Kidney epithelial cell (primary cell): ENCODE measurements at places on chromosomes 16 and 17. TPM values are rescaled to one million over a fixed set of nuclear protein-coding genes. Genes with fewer than 3 reads are reported as not detected.

DNA sequence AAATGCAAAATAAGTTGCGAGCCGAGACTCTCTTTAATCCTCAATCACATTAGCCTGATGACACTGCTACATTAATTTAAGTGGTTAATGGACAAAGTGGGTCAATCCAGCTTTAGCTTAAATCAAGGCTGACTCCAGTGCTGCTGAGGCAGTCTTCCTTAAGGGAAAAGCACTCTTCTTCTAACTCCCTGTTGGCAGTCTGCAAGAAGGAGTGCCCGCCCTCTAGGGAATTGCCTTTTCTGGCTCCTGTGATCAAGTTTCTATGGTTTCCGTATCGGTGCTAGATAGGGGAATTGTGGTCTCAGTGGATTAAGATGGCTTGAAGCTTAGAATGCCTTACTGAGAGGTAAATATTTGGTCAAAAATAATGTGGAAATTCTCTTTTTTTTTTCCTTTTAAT is 41.0 kb downstream of the HS3ST3B1 start:
- DNase-seq, result no peak

- DNase-seq, result no peak
Measured at GRCh38 chr16:27259710-27260109, 8.9 kb downstream of the NSMCE1 start.

DNA sequence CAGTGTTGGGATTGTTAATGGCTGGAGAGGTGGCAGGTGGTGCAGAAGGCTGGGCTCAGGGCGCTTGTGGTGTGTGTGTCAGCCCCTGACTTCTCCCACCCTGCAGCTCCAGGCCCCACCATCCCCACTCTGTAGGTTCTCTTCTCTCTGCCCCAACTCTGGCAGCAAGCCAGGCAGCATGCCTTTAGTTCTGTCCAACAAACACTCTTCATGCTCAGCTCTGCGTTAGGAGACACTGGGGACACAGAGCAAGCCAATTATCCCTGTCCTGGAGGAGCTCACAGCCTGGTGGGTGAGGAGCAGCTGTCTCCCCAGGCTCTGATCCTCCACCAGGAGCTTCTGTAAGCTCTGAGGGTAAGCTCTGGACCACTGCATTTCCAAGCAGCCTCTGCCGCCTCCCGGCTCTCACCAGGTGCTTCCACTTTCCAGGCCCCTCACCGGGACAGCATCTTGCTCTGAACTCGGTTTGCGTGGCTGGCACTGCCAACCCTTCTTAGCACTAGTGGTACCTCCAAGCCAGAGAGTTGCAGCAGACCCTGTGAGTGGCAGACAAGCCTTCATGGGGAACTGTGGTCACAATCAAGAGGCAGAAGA is 34.3 kb upstream of the WSCD1 start:
- DNase-seq, result no peak

DNA sequence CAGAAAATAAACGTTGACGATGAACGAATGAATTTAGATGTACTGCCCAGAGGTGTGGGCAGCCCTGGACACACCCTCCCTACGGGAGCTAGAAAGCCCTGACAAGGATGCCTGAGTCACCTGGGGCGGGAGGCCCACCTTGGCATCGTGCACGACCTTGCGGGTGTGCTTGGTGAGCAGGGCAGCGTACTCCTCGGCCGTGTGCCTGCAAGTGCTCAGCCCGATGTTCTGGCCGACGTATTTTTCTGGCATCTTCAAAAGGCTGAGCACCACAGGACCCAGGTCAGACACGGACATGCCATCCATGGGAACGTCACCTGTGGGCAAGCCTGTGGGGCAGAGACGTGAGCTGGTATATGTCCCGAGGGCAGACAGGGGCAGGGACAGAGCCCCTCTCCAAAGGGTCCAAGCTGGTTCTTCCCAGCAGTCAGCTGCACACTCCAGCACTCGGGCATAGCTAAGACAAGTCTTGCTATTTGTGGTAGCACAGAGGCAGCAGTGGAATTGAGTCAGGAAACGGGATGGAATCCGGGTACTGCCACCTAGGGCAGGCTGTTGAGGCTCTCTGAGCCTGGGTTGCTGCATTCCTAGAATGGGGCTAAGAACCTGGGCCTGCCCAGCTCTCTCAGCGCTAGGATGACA is 10.8 kb downstream of the NMRAL1 start:
- no peak for DNase-seq

GRCh38 chr17:76581515-76581914 is 4.1 kb downstream of the ST6GALNAC2 start:
- no peak for DNase-seq

GRCh38 chr17:73278049-73278464 is 16.4 kb upstream of the CPSF4L start:
- no peak for DNase-seq

DNA sequence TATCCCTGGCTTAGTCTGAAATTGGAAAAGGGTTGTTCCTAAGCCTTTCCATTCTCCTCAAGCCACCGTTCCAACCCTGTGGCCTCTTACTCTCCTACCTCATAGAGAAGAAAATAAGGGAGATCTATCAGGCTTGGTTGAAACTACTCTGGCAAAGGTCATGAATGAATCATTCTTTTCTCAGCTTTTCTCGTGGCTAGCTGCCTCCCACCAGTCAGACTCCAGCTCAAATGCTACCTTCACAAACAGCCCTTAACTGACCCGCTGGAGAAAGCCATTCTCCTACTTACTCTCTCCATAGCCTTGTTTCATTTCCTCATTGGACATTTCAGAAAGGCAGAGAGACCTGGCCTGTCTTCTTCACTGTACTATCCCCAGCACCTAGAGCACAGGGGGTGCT is 8.9 kb downstream of the MYH10 start:
- DNase-seq, result no peak

DNA sequence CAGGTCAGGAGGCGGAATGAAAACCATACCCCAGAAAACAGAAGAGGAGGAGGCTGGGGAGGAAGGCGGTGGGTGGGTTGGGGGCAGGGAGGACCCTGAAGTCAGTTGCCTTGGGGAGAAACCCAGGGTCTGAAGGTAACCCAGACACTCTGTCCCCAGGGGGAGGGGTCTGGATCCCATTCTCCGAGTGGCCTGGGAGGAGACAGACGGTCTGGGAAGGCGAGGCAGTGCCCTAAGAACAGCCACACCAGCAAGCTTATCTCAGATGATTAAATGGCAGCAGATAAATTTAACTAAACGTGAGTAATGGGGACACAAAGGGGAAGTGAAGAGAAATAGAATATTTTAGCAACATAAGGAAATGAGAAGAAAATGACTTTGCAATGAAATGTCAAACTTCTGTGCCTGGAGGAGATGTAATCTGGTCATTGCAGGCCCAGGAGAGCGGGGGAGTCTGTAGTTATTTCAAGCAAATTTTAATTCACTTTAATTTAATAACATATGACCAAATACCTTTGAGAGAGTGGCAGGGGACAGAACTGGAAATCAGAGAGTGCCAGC is 21.4 kb upstream of the ZFP90 start:
- no peak for DNase-seq

- no peak for DNase-seq
Measured at GRCh38 chr17:48241770-48242497, 134.4 kb downstream of the SNX11 start.

GRCh38 chr16:25996052-25996451 is 304.3 kb downstream of the HS3ST4 start:
- no peak for DNase-seq

DNA sequence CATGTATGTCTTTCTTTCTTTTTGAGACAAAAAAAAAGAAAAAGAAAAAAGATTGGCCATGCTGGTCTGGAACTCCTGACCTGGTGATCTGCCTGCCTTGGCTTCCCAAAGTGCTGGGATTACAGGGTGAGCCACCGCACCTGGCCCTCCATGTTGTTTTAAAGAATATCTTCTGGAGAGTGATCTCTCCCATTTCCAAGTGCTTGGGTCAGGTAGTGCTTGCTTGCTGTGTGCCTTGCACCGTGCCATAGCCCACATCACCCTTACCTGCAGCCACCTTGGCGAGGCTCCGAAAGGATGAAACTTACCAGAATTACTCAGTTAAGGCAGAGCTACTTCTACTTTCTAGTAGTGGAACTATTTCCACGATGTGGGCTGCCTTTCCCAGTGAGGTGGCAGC is 19.0 kb upstream of the KDM6B start:
- no peak for DNase-seq

- no peak for DNase-seq
Measured at GRCh38 chr16:88971371-88972097, 5.5 kb downstream of the CBFA2T3 start.

- DNase-seq, result no peak
Measured at GRCh38 chr17:68433211-68433610, 24.1 kb downstream of the WIPI1 start.

DNA sequence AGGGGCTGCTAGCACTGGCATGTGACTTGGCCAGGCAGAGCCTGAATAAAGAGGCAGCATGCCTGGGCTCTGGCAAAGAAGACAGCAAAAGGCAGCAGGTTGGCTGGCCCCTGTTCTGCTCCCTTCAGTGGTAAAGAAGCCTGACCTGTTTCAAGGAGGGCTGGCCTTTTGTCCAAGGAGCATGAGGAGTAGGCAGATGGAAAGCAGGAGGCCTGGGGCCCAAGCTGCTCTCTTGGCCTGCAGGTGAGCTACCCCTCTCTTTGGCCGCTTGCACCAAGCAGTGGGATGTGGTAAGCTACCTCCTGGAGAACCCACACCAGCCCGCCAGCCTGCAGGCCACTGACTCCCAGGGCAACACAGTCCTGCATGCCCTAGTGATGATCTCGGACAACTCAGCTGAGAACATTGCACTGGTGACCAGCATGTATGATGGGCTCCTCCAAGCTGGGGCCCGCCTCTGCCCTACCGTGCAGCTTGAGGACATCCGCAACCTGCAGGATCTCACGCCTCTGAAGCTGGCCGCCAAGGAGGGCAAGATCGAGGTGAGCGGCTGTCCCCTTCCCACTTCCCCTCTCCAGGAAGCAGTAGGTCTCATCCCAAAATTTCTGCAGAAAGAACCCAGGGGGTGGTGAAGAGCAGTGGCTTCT is 8.0 kb downstream of the TRPV2 start:
- no peak for DNase-seq

DNA sequence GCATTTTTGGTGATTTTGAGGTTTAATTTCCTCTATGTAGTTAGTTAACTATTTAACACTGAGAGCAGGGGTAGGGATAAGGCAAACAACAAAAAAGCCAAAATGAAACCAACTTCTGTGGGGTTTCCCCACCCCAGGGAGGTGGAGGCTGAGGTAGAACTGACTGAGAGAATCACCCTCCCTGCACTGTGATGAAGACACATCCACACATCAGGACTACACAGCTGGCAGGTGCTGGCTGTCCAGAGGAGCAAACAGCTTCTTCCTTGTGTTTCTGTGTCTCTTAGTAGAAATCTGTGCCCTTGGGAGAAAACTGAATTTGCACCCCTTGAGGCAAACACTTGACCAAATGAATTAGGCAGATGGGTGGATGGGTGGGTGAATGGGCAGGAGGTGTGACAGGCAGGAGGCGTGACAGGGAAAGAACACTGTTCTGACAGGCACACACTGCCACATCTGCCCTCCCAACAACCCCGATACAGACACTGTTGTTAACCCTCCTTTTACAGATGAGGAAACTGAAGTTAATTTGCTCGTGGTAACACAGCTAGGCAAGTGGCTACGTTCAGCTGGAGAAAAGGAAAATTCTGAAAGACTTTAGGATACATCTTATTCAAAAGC is 62.9 kb upstream of the AMZ2 start:
- DNase-seq, result no peak

DNA sequence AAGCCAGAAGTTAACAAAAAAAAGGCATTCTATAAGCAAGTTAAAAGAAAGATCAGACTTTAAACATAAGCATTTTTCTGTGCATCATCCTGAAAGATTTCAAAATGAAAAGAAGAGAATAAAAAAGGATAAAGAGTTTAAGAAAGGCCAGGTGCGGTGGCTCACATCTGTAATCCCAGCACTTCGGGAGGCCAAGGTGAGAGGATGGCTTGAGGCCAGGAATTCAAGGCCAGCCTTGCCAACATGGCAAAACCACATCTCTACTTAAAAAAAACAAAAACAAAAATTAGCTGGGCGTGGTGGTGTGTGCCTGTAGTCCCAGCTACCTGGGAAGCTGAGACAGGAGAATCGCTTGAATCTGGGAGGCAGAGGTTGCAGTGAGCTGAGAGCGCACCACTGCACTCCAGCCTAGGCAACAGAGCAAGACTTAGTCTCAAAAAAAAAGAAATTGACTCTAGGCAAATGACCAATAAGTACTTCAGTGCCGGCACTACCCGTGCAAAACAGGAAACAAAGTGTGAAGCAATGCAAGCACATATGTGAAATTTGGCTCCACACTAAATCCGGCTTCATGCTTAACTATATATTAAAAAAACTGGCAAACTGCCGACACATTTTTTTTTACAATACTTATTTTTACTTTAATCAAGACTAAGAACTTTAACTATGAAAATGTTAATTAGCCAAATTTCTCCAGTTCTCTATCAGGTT is 83.2 kb upstream of the C17orf78 start:
- DNase-seq, result no peak

DNA sequence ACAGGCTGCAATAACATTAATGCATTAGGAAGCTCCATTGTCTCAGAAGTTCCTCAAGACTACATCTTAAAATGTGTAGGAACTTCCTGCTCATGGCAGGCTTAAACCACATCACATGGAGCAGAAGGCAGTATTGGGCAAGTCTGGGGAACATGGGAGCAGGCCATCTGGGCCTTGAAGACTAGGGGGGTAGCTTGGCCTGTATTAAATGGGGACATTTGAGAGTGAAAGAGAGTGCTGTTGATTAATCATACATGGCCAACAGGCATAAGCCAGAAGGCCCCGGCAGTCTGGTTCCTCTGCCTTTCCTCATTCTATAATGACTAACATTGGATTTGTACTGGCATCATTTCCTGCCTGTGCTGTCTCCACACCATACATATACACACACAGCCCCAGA is 25.2 kb upstream of the SLC5A11 start:
- DNase-seq, result no peak

The PRR35 gene
- total RNA-seq, result not detected in 2 replicates

The TERB1 gene
- 0.27 TPM in 1 of 2 replicates, not detected in the other for total RNA-seq

The MYH13 gene
- not detected in 2 replicates for total RNA-seq

The ST6GALNAC1 gene
- not detected in 2 replicates for total RNA-seq

The CXCL16 gene
- 96.1 and 106 TPM in 2 replicates for total RNA-seq
